Pons (tissue), 1 donor: ENCODE measurements at places on chromosomes 16 and 17.
A peak's percentile ranks its signal among the peaks of the same experiment; 100 is the strongest.

DNA sequence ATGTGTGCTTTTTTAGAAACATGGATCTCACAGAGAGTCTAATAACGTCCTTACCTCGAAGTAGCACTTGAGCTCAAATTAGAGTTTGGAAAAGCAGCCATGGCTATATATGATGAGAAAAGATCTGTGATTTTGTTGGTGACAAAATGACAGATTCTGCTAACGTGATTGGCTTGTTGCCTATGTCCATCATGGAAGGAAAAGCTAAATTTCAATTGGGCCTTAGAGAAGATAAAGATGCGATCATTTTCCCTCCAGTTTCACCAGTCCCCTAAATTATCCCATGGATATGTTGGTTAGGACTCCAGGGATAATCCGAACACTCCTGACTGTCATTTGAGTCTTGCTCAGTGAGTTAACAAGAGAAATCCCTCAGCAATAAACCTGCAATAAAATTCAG lies 175.8 kb downstream of the C16orf95 start:
- DNase-seq, result no peak

- no peak for DNase-seq
These were observed 486.5 kb downstream of the HS3ST4 start for GRCh38 chr16:26178298-26178697.

DNA sequence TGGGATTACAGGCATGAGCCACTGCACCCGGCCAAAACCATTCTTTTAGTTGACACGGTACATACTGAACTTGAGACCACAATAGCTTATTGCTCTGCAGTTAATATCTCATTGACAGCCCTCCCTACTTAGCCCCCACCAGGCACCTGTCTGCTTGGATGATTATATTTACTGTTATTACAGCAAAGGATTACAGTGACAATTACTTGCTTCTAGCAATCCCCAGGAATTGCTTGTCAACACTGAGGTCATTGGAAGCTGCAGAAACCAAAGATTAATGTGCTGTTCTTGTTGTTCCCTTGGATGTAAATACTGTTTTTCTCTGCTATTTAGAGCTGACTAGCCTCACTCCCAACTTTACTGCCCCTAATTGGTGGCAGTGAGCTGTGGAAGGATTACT lies 211.2 kb downstream of the LGALS9B start:
- DNase-seq, result no peak

DNA sequence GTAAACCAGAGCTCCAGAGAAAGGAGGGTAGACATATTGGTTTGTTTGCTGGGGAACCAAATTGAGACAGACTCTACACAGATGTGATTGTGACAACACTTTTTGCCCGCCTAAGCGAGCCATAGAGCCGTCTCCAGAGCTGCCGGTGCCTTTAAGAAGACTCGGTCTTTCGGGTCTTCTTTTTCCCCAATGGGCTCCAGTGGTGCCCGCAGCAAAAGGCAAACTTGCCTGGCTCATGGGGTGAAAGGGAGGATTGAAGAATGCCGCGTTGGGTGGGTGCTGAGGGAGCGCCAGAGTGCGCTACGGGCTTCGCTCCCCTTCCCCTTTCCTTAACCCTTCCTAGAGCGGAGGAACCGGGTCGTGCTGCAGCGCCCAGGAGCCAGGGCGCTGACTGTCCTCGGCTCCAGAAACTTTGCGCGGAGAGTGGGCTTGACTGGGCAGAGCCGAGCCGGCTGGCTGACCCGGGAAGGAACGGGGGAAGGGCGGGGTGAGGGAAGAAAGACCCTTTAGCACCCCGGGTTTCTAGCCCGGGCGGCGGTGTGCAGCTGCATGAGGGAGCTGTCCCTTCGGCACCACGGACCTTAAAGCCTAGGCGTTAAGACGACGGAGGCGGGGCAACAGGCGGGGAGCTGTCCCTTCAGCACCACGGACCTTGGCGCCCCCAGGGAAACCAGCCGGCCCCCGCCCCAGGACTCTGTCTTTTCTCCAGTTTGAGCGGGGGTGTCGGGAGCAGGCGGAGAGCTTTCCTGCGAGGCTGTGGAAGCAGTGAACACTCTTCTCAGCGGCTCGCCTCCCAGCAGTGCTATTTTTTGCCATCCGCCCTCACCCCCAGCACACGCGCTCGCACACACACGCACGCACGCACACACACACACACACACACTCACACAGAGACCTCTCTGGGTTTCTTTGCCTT lies at the start of gene CACNG3:
CACNG3 (plus strand) TSS at position 880 of the 916 bp plus-strand sequence. CDS start 420 bp downstream, outside the sequence.
- peak; percentile 28 for DNase-seq

GRCh38 chr17:14318109-14318917 lies 17.4 kb downstream of the HS3ST3B1 start:
- DNase-seq, result no peak

GRCh38 chr16:19737306-19738038 lies 19.4 kb downstream of the IQCK start:
- no peak for DNase-seq

DNA sequence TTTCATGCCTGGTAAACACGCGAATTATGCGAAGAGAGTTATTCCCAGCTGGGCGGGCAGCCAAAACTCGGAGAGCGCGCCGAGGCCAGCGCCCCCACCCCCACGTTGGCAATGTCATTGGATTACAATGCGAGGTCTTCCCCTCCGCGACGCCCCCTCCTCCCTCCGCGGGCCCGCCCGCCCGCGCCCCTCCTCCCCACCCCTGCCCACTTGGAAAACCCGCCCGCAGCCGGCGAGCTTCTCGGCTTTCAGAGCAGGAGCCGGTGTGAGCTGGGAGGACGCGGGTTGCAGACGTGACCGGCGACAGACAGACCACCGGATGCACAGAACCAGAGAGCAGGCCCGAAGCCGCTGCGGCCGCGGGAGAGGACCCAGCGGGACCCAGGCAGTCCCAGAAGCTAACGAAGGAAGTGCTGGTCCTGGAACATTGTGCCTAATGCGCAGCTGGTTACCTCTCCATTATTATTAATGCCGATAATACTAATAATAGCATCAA lies 4.0 kb downstream of the NOG start:
- no peak for DNase-seq

GRCh38 chr17:63455417-63455816 lies 9.3 kb upstream of the CYB561 start:
- DNase-seq, result no peak

DNA sequence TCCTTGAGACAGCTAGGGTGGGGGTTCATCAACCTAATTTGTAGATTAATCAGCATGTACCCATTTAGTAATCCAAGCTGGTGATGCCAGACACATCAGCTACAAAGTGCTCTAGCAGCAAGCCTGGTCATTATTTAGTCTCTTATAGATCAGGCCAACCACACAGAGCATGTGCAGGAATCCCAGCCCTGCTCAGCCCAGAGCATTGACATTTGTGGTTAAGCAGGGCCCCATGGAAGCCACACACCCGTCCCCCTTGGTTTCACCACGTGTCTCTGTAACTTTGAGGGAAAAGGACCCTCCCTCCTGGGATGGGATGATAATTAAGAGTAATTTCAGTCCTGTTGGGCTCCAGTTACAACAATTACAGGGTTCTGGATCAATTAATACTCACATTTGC lies 268.8 kb upstream of the RPL38 start:
- DNase-seq, result no peak

- no peak for DNase-seq
These were observed 67.4 kb downstream of the MYH13 start for GRCh38 chr17:10305398-10305797.

DNA sequence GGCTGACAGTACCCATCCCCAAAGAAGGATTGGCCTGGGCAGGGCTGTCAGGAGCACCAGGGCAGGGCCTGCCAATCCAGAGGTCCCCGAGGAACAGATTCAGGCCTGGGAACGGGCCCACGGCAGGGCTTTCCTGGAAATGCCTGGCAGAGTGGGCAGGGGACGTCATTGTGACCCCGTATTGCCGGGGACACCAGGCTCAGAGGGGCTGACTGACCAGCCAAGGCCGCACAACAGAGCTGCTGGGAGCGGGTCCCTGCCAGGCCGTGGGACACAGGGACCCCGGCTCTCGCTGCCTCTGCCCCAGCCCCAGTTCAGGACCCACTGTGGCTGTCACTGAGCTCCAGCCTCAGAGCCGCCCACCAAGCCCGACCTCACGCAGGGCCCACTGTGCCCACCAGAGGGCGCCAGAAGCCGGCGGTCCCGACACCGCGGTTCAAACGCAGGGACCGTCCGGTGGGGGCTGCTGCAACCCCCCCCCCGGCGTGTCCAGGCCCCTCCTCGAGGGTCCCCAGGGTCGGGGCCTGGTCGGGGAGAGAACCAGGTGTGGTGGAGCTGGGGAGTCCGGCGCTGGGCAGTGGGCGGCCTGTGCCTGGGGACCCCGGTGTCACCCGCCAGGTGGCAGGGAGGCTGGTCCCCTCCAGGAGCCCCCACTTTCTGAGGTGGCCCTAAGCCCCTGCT lies 15.2 kb upstream of the SSTR5 start:
- no peak for DNase-seq

GRCh38 chr16:9793623-9794022 lies 388.6 kb downstream of the GRIN2A start:
- DNase-seq, result no peak

DNA sequence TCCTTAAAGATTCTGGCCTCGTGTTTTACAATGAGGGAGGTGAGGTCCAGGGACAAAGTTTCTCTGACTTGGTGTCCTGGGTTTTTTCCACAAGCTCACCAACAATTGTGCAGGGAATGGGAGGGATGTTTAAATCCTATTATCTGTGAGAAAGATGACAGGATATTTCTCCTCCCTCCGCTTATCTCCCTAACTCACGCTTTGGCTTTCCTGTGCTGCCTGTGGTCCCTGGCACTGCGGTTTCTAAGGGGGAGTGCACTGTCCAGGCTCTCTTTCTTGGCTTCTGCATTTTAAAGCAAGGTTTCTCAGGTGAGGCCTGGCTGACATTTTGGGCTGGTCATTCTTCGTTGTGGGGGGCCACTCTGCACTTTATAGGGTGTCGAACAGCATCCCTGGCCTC lies 16.4 kb downstream of the GGA3 start:
- no peak for DNase-seq

GRCh38 chr17:67126983-67127382 lies 82.6 kb downstream of the CACNG1 start:
- DNase-seq, result peak; percentile 3
